ENCODE measurements at places on chromosomes 5 and 9.

- no peak for DNase-seq
Measured at GRCh38 chr9:101702257-101702656, 36.2 kb downstream of the GRIN3A start.

- DNase-seq = no peak
Measured at GRCh38 chr9:13705918-13706317, 426.4 kb upstream of the MPDZ start.

- no peak for DNase-seq
Measured at GRCh38 chr9:11182001-11182400, 569.2 kb upstream of the PTPRD start.

DNA sequence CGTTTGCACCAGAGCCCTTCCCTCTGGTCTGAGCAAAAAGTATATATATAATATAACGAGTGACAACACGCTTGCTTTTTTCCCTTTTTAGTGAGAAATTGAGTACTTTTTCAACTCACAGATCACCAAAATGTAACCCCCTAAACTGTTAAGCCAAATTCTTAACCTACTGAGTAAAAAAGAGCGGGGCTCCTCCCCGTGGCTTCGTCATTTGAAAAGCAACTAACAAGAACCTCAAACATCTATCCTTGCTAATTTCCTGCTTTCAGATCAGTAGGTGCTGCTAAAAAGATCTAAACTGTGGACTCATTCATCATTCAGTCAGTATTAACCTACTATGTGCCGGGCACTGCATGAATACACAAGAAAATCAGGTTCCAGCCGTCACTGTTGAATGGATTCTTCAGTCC is 1.0 kb upstream of the PTBP3 start:
- peak; percentile 42 for DNase-seq

- no peak for DNase-seq
Measured at GRCh38 chr9:79559495-79560181, 12.1 kb upstream of the TLE4 start.

GRCh38 chr9:86636038-86636437 is 281.8 kb upstream of the TUT7 start:
- DNase-seq = no peak

DNA sequence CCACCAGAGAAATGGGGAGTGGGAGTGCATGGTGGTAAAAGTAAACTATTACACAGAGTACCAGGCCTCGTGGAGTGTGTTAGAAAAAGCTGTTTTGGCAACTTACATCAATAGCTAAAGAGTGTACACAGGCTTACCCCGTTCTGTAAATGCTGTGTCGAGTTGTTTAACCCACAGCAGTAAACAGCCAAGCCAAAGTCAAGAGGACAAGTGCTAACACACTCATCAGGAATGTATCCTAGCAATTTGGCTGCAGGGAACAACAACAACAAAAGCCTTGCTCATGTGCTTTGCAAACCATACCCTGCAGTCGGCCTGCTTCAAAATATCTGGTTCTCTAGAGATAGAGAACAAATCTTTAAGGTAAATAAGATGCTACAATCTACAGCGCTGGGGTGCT is 15.9 kb downstream of the DAP start:
- no peak for DNase-seq
